ENCODE measurements at places on chromosomes 11 and 22.

DNA sequence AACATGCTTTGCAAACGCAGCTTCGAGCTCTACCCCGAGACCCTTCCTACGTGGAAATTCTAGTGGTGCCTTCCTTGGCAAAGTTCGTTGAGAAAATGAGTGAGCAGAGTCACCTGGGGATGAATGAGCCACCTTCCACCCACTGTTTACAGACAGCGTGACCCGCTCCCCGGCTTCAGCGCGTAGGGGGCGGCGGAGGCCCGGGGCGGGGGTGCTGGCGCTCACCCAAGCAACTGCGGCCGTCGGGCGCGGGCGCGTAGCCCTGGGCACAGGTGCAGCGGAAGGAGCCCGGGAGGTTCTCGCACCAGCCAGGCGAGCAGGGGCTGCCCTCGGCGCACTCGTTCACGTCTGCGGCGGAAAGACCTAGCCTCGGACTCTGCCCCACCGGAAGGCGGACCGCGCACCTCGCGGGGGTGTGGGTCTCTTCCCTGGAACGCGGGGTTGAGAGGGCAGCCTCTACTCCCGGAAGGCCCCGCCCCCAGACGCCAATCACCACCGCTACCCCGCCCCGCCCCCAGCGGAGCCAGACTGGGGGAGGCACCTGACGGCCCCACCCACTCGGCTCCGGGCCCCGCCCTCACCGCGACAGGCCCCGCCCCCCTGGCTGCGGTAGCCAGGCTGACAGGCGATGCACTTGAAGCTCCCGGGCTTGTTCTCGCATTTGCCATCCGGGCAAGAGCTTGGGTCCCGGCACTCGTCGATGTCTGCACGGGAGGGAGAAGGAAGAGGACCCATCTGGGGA, 11.8 kb downstream of the LTBP3 start:
- peak; percentile 86 for DNase-seq

DNA sequence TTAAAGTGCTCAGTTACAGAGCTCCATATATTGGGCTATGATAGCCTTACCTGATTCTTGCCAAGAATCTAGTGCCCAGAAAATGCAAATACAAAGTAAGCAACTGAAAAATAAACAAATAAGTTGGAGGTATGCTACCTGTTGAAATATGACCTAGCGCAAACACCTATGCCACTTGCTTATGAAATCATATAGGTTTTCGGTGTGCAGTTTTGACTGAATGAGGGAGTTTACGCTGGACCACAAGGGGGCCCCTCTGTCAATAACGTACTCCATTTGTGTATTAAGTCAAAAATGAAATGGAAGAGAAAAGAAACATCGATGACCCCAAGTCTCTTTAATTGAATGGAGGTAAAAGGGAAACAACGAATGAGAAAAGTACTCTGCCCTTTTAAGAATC, 84.9 kb upstream of the TRIM77 start:
- DNase-seq, result no peak

GRCh38 chr11:116400081-116400480, 372.7 kb downstream of the BUD13 start:
- no peak for DNase-seq

DNA sequence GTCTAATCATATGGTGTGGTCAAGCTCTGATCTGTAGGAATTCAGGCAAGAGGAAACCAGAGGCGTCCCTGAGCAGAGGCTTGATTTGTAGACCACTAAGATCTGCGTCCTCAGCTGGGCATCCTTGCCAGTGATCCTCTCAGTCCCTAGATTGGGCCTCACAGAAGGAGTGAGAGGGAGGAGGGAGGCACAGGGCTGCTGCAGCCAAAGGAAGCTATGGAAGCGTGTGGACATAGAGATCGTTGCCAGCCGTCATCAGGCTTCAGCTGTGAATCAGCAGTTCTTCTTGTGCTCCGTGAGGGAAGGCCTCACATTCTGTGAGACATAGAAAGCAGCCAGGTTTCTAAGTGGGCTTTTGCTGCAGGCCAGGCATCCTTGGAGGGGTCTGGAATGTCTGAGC, 254.6 kb upstream of the KIRREL3 start:
- DNase-seq, result no peak

GRCh38 chr11:117523680-117524079, 196.0 kb downstream of the CEP164 start:
- no peak for DNase-seq

- no peak for DNase-seq
Observed at GRCh38 chr22:26545385-26545784, 33.1 kb upstream of the TFIP11 start.

DNA sequence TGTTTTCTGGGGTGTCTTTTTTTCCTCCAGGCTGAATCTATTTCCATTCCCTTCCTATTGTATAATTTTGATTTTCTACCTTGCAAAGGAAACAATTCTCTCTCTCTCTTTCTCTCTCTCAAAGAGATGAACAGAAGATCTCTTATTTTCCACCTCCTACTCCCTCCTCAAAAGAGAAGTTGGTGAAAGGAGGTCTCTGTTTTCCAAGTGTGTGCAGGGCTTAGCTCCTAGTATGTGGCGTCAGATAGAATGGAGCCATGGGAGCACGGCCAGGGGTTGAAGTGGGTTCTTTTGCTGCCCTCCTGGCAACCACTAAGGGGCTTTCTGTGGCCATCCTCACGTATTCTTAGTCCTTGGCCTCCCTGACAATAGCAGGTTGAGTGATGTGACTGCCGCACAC, 480 bp downstream of the TRIM34 start:
- no peak for DNase-seq

GRCh38 chr11:131370090-131370751, at the start of gene NTM:
Gene NTM (plus strand): TSS chr11:131370615.
- DNase-seq, result no peak

GRCh38 chr11:22688914-22689313, 22.5 kb downstream of the GAS2 start:
- no peak for DNase-seq

- no peak for DNase-seq
Observed at GRCh38 chr11:57222239-57222638, 14.8 kb downstream of the APLNR start.
